ENCODE measurements at places on chromosomes 6 and 20.
A peak's percentile ranks its signal among the peaks of the same experiment; 100 is the strongest.

DNA sequence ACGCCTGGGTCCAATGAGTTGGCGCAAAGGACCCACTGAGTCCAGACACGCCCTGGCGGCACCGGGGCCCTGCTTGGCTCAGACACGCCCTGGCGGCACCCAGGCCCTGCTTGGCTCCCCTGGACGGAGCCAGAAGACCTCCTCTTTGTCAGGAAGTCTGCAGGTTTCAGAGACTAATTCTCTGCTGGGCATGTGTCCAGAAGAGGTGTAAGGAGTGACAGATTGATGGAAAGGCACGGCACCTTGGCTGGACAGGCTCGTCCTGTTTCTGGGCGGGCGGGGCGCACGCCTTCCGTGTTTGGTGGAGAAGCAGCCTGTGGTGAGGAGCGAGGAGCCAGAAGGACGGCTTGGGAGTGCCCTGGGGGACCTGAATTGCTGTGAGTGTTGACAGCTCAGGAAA is 23.1 kb upstream of the DACT2 start:
- no peak for DNase-seq

DNA sequence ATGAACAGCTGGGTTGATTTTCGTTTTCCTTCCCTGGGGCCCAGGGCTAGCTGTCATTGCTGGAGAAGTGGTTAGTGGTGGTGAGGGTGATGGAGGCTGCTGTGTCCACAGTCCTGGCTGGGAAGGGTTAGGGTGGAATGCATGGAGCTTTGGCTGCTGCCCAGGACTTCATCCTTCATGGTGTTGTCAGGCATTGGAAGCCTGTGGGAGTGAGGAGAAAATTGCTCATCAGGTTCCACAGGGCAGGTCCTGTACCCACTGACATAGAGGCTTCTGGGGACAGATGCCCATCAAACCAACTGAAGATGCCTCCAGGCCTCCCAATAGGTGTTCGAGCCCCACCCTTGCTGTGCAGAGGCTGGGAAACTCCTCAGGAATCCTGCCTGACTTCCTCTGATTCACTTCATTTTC is 262.4 kb upstream of the SUPT3H start:
- DNase-seq = no peak

DNA sequence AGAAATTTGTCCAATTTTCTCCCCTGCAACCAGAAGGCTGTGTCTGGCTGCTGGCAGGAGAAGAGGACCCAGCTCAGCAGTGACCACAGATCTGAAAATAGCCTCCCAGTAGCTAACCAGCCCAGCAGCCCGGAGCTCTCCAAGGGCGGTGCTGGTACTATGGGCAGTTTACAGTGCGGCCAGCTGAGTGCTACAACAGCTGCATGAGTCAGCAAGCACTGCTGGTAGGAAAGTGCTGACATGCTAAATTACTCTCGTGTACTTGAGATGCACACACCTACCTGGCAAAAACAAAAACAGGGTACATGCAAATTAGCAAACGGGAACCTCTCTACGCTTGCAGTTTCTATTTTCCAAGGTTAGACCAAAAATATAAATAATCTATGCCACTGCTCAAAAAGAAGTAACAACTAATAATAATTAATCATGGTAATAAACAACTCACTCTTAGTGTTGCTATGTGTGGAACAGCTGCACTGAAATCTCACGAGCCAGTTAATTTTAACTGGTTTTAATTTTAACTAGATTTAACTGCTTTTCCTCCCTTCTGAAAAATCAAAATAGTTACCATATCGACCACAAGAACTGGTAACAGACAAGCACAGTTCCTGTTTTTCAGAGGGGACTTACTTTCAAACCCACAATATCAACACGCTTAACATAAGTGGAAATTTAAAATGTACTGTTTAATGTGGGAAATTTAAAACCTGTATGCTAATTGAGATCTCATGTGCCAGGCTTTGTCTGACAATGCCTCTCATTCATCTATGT is 10.8 kb downstream of the BACH2 start:
- peak; percentile 53 for DNase-seq

DNA sequence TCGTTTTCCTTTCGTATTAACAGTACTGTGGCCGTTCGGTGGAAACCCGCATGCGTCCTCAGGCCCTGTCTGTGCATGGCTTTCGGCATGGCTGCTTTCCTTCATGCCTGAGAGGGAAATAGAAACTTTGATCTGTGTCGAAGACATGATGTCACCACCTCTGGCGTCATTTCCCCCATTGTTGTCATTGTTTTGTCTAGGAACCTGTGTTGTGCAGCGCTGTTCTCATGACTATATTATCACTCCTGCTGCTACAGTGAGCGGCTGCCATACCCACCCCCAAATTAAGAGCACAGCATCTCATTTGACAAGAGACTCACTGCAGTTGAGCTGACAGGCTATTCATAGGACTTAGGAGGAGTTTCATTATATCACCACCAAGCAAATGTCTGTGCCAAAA is 172.3 kb downstream of the TMEM242 start:
- no peak for DNase-seq

Measured in naive thymus-derived CD4-positive, alpha-beta T cell (primary cell).